ENCODE measurements at places on chromosomes 11 and 22.

DNA sequence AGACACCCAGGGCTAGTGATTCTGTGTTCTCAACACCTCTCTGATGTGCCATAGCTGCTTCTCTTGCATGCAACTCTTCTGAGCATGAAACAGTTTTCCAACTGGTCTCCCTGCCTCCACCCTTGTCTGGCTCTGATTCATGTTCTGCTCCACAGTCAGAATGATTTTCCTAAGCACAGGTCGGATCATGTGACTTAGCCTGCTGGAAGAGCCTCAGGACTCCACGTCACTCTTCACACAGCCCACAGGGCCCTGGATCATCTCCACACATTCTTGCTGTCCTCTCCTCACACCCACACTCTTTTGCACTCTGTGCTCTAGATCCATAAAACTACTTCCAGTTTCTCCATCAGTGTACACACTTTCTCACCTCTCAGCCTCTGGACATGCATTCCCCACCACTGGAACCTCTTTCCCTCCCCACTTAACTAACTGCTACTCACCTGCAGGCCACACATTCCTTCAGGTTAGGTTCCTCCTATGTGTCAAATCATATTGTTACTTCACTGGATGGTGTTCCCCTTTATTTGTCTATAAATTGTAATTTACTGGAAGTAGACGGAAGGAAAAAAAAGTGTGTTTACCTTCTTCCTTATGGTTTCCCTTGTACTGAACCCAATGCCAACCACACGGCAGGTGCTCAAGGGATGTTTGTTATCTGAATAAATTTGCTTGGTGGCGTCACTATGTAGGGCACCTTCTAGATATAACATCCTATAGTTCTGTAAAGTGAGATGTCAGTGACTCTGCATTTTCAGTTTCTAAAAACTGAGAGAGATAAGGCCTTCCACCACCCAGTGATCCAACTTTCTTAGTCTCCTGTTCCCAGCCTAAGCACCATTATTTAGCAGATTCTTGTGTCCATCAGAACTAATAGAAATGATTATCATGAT, 133.7 kb downstream of the ETS1 start:
- DNase-seq, result no peak

DNA sequence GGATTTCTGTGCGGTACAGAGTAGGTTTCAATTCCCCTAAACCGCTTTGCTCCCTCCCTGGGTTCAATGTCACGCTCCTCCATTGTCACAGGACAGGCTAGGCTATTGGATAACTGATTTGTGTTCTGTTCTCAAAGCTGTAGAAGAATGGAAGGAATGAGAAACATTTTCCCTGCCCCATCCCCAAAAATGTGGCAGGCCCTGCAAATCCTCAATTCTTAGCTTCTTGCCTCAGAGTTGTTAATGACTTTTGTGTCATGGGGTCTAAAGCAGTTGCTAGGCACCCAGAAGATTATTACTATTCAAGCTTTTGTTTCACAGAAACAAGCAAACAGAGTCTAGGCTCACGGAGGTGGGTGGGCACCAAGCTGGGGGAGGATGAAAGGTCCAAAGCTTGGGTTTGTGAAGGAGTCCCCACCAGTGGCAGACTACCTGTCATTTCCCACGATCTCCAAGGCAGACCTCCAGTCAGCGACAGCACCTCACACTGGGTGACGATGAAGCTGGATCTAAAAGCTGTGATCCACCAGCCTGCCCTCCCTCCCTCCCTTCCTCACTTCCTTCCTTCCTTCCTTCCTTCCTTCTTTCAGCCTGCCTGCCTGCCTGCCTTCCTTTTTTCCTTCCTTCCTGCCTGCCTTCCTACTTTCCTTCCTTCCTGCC, 1080.2 kb downstream of the OPCML start:
- DNase-seq, result no peak

DNA sequence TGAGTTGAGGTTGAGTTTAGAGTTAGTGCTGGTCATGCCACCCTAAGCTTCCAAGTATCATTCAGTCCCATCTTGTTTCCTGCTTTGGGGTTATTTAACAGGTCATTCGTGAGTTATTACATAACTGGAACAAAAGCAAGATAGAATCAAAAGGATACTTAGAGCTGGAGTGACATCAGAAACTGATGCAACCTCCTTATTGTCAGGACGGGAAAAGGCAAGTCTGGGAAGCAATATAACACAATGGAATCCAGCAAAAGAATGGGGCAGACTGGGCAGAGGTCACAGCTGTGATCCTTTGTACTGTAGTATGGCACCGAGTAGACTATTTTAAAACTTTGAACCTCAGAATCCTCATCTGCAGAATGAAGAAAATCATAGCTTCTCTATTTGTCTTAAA, 4.4 kb upstream of the PRSS23 start:
- no peak for DNase-seq

DNA sequence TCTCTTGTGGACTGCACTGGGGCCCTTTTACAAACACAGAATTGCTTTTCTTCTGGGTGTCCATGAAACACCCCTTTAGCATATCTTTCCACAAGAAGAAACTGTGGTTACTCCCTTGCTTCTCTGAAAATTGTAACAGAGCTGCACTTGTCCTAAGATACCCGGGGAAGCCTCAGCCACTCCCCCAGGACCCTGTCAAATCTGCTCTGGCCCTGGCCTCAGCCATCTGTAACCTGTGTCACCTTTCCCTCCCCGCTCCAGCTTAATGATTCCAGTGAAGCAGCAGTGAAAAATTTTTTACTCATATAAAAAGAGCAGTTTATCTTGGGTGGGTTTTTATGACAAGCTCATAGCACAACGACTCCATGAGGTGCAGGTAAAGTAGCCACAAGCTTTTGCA, 3.4 kb upstream of the DUSP18 start:
- no peak for DNase-seq

- no peak for DNase-seq
These were observed 36.4 kb upstream of the CWF19L2 start for GRCh38 chr11:107494055-107494454.

DNA sequence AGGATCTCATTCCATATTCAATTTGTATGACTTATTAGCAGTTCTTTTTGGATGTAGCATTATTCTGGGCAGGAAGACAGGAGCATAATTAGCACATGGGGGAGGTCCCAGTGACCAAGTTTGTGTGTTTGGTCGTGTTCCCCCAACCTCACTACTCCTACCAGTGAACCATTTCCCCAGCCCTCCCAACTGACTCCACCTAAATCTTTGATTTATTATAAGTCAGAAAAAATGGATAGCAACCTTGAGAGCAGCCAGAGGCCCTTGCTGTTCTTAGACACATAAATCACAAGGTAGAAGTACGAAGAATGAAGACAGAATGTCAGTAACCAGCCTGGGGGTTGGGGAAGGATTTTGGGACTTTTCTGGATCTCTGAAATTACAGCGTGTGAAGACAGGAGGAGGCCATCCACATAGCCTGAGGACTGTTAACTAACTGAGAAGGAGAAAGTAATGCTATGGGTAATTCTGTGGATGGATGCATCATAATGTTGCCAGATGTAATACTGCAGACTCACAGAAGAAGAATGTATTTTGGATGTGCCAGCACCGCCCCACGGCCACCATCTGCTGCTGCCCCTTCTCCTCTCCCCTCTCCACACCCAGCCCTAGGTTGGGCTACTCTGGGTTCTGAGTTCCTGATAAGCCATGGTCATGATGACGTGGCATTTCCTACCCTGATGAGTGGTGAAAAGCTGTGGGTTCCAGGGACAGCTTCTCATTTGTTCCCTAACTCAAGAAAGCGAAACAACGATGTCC, 124.3 kb upstream of the TTC12 start:
- DNase-seq, result no peak

DNA sequence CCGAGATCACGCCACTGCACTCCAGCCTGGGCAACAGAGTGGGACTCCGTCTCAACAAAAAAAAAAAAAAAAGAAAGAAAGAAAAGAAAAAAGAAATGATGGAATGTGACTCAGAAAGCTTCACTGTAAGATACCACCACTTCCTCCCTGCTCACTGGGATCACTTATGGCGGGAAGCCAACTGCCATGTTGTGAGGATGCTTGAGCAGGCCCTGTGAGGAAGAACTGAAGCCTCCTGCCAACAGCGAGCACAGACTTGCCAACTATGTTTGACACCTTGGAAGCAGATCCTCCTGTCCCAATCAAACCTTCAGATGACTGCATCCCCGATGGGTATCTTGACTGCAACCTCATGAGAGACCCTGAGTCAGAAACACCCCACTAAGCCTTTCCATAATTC, 8.3 kb downstream of the SEC14L6 start:
- DNase-seq, result no peak

DNA sequence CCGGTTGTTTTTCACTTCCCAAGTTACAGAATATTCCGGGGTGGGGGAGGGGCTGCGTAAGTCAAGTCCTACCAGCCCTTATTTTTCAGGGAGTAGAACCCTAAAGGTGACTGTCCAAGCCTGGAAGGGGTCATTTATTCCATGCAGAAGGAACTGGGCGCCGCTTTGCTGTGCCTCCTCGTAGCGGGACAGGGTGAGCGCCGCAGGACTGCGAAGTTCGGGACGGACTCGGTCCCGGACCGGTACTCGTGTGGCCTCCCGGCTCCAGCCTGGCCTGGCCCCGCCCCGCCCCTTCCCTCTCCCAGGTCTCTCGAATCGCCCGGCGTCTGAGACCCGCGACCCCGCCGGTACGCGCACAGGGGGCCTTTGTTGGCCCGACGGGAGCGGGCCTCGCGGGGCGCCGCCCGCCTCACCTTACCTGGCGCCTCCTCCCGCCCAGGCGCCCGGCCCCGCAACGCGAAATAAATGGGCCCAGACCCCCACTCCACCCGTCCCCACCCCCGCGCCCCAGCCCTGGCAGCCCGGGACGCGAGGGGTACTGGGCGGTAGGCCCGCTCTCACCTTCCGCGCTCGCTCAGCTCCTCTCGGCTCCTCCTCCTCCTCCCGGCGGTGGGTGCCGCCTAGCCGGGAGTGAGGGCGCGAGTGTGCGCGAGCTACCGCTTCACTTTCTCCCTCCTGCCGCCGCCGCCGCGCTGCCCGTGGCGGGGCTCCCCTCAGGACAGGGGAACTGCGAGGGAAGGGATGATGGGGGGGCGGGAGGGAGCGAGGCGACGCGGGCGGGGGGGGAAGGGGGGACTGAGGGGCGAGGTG, 698 bp downstream of the PAK1 start:
- DNase-seq, result peak; percentile 42

GRCh38 chr11:112639469-112639868, 321.8 kb upstream of the NCAM1 start:
- DNase-seq, result no peak

GRCh38 chr11:1766719-1767398, 3.1 kb upstream of the CTSD start:
- no peak for DNase-seq

DNA sequence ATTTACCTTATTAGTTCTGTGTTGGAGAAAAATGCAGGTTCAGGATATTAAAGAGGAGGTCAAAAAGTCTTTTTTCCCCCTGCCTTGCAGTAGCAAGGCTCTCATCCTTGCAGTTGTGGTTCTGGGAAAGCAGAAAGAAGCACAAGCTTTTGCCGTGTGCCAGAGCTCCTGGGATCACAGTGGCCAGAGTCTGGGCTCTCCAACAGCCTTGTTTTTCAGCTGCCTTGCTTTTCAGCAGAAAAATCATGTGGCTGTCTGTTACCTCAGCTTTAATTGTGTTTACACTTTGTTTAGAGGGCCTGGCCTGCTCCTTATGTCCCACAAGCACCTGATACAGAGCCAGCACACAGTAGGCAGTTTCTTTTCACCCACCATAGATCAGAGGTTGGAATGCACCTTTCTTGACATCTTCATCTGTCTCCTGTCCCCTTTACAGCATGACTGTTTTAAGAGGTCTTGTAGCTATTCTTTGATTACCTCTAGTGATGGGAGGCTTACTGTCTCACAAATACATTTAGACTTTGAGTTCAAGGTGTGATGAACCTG, 67.5 kb downstream of the TEAD1 start:
- no peak for DNase-seq

DNA sequence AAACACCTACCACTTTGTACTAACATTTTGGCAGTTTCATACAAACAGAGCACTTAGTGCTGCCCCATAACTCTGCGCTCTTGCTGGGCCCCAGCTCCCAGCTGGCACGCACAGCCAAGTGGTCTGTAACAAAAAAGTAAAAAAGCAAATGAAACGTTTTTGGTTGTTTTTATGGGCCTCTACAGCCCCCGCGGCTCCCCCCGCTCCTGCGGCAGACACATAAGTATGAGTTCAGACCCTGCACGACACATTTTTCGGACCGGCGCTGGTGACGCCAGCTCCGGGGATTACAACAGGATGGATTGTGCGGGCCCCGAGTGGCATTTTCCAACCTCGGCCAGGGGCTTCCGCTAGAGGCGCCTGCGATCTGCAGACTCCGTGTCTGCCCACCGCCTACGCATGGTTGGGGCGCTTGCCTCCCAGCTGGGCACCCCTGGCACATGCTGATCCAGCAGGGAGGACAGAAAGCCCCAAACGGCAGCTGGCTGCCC, 418.2 kb downstream of the SOX6 start:
- DNase-seq, result no peak

DNA sequence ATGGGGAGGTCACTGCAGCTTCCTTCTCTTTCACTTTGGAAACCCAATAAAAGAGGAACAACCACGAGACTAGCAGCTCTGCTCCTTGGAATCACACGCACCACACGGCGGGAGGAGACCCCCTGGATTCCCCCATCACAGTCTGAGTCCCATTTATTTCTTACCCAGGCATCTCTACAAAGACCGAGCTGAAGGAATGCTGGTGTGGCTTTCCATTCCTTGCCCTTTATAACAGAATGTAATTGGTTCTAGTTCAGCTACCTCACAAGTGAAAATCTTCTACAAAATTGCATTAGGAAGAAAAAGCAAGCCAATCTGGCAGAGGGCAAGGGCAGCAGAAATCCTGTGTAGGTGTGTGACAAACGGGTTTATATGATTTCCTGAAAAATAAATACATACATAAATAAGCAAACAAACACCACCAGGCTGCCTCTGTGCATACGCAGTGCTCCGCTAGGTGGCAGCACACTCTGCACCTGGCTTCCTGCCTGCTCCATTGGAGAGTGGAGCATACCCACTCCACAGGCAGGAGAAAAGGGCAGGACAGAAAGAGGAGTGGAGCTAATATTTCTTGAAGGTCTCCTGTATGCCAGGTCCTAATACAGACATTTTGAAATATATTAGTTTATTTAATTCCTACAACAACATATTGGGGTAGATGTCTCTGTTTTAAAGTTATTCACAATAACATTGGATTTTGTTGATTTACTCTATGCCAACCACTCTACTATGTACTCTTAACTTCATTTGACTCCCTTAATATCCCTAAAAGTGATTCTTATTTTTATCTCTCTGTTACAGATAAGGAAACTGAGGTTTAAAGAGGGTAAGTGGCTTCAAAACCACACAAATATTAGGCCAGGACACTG, 673.1 kb downstream of the KCNA4 start:
- peak; percentile 22 for DNase-seq

DNA sequence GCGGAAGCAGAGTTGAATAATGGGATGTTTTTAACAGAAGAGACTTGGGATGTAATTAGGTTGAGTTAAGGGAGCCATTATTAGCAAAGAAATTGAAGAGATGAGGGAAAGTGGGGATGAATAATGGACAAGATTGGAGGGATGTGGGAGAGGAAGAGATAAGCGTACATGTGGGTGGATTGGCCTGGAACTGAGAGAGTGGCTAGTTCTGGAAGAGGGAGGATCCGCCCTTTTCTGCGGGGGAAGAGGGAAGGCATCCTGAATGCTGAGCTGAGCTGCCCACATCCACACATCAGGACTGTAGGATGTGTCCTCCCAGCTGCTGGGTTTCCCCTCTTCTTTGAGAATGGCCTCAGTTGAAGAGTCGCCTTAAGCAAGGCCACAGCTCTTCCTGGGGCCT, 68.3 kb upstream of the CADM1 start:
- DNase-seq, result no peak

- DNase-seq, result no peak
These were observed 38.9 kb downstream of the MUC2 start for GRCh38 chr11:1113405-1114201.

Measured in stimulated activated CD4-positive, alpha-beta T cell treated with anti-CD3 and anti-CD28 coated beads, Interleukin-1b, Interleukin-23, amount 100 ng/mL, for 48 hours (primary cell).